Kidney capillary endothelial cell (primary cell): ENCODE measurements at places on chromosomes 7 and 10.

DNA sequence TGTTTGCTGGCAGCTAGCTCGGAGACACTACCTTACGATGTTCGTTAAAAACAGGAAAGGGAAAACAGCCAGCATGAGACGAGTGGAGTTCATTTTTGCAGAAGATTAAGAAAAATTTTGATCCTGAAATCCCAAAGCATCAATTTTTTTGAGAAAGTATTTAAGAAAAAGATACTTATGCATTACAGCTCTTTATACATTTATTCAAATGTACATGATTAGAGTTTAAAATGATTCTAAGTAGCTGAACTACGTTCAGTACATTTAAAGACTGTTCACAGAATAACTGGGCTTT is 34.7 kb downstream of the CNPY1 start:
- DNase-seq: no peak

GRCh38 chr10:73357166-73357565 is 1.5 kb downstream of the CFAP70 start:
- no peak for DNase-seq

GRCh38 chr10:79044036-79044632 is 24.6 kb upstream of the ZMIZ1 start:
- DNase-seq: no peak

DNA sequence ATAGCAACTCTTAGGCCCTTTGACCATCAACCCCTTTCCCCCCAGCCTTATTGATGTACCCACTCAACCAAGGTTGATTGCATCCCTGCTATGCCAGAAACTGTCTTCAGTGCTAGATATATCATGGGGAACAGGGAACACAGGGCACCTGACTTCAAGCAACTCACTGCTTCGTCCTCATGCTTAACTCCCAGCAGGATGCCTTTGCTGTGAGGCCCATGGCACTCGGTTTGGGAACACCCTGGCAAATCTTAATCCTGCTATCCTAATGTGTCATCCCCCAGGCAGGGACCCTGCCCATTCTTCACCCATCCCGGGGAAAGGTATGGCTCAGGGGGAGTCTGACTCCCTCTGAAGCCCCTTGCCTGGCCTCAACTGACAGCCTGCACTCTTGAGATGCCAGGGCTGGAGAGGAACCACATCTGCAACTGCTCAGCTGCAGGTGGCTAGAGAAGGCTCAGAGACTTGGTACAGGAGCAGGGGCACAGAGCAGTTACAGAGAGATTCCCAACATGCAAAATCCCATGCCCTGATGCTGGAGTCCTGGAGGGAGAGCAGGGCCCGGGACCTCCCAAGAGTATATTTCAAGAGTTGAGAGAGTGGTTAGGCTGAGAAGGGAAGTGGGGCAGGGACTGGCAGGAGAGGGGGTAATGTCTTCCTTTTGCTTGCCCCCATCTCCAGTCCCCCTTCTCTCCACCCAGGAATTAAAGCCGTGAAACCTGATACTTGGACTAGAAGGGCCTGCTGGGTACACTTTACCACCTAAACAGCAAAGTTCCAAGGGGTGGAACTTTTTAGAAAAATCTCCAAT is 2.4 kb upstream of the UNC5B start:
- no peak for DNase-seq

DNA sequence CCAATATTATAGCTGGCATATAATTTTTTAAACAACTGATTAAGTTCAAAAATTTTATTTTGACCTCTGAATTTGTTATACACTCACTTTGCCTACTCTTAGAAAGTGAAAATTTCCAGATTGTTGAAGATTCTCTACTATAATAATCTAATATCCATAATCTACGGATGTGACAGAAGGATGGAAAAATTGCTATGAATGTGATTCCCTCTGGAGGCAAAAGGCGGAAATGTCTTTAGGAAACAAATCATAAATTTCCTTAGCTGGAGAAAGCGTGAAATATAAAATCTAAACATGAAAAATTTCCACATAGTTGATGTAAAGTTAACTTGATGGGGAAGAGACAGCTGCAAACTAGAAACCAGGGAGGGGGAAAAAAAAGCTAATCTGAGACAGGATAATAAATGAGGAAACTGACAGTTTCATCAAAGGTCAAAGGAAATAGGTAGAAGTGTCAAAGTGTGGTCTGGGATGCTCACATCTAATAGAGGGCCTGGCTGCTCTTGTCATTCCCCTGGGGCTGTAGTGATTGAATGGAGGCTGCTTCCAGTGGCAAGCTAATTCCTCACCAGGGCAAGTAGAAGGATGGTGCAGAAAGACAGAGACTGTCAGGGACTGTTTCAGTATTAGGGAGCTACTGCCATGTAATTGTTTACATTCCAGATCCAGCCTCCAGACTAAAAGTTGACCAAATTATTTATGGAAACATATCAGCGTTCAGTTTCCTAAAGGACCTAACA is 264.5 kb downstream of the SDHAF3 start:
- DNase-seq: no peak

GRCh38 chr10:95815701-95816240 is 59.8 kb downstream of the ENTPD1 start:
- peak; percentile 63 for DNase-seq
